ENCODE measurements at places on chromosomes 7 and 10.

DNA sequence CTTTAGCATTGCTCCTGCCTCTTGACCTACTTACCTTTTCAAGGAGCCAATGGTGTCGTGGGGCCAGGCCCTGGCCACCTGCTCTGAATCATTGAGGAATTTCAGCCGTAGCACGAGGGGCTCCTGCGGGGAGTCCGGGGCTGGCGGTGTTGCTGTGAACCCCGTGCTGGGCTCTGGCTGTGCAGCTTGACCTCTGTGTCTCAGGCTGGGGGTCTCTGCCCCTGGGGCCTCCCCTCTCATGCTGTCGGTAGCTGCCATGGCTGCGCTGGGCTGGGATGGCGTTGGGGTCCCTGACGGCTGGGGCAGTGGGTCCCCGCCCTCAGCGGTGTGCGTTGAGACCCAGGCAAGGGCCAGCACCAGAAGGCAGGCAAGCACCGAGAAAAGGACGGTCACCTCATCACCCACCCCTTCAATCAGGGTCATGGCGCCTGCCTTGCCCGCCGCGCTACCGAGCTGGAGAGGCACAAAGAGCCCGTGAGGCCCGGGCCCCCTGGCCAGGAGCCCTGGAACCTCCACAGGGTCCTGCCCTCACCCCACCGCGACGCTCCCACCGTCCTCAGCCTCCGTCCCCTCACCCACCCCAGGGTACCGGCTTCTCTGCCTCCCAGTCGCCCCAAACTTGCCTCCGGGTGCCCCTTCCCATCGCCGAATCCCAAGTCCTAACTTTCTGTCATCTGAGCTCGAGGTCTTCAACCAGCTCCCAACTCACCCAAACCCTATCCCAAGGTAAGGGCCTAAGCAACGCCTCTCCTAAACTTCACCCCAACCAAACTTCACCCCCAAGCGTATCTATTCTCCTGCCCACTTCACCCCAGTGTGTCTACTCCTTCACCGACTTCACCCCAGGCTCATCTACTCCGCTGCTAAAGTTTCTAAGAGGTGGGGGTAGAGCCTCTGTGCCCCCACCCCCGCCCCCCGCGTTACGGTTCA lies 887 bp downstream of the TMUB1 start:
- no peak for DNase-seq

- DNase-seq, result no peak
These were observed 55.3 kb downstream of the SCIN start for GRCh38 chr7:12625836-12626235.

- DNase-seq, result no peak
These were observed 47.9 kb upstream of the CCDC6 start for GRCh38 chr10:59954296-59954695.

DNA sequence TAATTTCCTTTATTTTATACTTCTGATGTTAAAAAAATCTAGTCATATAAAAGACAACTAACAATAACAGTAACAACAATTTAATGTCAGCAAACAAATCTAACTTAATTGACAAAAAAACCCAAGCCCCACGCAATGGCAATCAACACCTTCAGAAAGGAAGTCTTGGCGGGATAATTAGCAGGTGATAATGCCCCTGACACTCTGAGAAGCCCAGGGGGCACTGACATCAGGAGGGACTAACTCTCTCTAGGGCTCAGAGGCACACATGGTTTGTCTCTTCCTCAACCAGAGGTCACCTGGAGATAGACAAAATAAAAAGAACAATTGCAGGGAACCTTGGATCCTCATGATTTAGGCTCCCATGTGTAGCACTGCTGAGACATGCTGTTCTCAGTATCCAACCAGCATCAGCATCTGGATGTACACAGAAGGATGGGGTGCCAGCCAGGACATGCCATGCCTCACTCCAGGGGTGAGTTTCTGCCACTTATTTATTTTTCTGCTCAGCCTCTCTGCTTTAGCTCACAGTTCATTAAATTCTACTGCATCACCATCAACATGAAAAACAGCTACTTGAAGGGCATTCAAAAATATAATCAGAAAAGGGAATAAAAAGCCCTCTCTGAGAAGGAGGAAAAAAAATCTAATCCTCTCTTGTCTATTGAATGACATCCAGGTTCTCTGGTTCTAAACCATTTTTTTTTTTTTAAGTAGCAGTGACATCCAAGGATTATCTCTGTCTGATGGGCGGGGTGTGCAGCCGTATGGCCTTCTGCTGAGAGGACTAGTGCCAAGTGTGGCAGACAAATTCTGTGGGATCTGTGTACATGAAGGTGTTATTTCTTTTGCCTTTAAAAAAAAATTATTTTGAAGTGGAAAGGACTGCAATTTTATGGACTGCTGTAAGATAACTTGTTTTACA lies 96.3 kb downstream of the ATXN7L1 start:
- no peak for DNase-seq

- no peak for DNase-seq
These were observed 5.8 kb upstream of the NCOA4 start for GRCh38 chr10:46035923-46036849.

Data from stimulated activated CD4-positive, alpha-beta T cell treated with anti-CD3 and anti-CD28 coated beads, Interleukin-2, amount 100 ng/mL, for 48 hours (primary cell).